ENCODE measurements at places on chromosomes 7 and 10.

- DNase-seq, result no peak
Measured at GRCh38 chr10:14625192-14625631, 149.5 kb downstream of the FAM107B start.

DNA sequence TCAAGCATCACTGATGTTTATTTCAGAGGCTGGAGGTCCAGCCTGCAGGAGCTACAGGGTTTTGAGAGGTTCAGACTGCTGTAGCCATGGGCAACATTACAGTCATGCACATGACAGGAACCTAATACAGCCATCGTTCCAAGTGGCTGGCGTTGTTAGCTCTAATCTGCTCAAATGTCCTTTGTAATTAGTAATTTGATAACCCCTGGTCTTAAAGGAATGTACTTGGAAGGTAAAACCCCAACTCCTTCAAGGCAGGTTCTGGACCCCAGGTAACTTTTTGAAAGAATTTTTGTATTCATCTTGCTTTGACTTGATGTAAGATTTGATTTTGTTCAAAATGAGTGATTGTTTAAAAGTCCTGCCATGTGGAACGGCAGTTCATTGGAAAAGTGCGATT lies 34.7 kb upstream of the FOXI2 start:
- DNase-seq, result no peak

DNA sequence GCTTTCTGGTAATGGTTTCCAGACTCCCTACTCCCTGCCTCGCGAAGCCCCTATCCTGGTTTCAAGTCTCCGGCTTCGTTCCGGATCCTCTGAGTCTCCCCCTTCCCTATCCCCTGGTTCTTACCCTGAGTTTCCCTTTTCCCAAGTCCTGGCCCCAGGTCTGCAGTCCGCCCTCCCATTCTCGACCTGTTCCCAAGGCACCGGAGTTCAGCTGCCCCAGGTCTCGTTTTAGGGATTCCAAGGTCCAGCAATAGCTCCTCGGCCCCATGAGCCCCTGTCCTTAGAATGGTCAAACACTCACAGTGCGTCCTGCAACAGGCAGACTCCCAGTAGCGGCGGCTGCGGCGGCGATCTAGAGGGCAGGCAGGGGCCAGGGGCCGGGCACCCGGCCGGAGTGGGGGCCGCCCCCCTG lies 274 bp downstream of the PITX3 start:
- no peak for DNase-seq

GRCh38 chr10:127949831-127950230 lies 42.9 kb downstream of the PTPRE start:
- DNase-seq, result no peak

- DNase-seq, result no peak
Measured at GRCh38 chr7:81515009-81515408, 254.8 kb downstream of the HGF start.

GRCh38 chr10:49254556-49255318 lies 44.2 kb upstream of the C10orf71 start:
- DNase-seq, result peak; percentile 29

- DNase-seq, result no peak
Measured at GRCh38 chr7:107972941-107973376, 30.0 kb downstream of the LAMB1 start.

- no peak for DNase-seq
Measured at GRCh38 chr10:35223016-35223415, 96.4 kb downstream of the CREM start.

DNA sequence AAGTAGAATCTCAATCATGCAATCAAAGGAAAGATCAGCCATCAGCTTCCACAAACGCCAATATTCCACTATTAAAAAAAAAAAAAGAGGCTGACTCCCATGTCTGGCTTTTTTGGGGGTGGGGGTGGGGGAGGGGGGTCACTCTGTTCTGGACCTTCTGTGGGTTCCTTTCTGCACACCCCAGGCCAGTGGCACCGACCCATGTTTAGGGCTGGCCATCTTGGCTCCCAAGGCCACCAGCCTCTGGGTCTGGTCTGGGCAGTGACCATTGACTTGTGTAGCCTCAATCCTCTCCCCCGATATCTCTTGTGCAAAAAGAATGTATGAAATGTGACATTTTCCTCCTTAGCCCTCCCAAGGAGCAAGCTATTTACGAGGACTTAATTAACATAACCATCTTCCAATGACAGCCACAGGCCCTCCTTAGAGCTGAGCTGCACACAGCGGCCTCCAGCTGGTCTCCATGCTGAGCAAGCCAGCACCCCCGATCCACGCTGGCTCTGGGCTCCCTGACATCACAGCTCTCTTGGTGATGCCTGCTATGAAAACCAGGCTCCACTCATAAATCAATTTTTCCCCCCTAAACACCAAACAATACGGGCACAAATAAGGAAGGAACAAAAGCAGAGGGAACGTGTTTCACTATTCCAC lies 100.1 kb downstream of the ZRANB1 start:
- DNase-seq, result no peak

DNA sequence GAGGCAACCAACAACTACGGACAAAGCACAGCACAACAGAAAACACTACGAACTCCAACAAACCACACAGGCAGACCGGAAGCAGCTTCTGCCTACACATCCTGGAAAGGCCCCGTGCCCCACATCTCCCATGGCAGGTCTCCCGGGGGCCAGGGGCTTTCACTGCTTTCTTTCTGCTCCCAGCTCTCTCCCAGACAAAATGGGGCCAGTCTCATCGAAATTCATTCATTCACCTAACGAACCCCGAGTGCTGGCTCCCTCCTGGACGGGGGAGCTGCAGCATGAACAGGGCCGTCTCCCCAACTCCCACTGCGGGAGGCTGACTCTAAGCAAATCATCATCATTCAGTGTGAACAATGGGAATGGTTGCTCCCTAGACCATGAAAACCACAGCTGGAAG lies 47.6 kb upstream of the NANOS1 start:
- no peak for DNase-seq

DNA sequence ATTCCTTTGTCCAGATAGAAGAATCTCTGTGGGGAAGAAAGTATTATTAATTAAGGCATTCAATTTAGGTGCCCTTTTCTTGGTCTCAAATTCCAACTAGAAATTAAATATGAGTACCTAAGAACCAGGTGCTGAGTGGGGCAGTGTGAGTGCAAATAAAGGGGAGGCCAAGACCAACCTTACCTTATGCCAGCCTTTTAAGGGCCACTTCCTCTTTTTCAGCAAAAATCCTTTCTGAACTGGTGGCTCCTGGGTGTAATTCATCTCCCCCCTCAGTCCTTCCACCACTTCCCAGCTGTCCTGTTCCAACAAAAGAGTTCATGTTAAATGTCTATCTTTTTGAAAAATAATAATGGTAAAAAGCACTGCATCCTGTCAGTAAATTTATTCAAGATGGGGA lies 108.2 kb downstream of the OSBPL3 start:
- DNase-seq, result no peak

DNA sequence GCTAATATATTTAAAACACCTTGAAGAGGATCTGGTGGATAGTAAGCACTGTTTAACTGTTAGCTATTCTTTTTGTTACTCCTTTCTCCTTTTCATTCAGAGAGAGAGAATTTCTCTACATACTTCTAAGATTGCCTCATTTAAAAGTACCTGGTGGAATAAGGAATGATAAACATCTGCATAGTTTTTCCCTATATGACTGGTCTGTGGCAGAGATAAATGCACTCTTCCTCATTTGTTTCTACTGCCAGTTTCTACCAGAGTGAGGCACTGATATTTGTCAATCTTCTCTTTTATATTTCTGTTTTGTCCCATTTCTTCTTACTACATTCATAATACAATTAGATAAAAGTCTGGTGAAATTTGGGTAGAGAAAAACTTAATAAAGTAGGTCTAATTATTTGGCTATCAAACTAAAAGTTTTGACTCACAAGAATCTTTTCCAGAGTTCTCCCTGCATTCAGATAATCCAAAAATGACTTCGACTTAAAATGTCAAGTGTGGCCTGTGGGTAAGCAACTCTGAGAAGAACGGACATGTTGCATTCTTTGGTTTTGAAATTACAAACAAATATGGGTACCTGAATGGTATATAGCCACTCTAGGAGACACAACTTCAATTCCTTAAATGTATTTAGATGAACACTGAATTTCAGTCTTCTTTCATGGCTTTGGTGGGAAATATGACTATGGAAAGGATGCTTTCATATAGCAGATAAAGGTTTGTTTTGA lies 38.8 kb downstream of the RNLS start:
- DNase-seq, result no peak

GRCh38 chr7:17307000-17307399 lies 8.5 kb downstream of the AHR start:
- DNase-seq, result no peak

GRCh38 chr10:992871-993270 lies 4.6 kb downstream of the GTPBP4 start:
- DNase-seq, result no peak

GRCh38 chr7:131329176-131329570 lies 1.5 kb downstream of the MKLN1 start:
- DNase-seq, result no peak

DNA sequence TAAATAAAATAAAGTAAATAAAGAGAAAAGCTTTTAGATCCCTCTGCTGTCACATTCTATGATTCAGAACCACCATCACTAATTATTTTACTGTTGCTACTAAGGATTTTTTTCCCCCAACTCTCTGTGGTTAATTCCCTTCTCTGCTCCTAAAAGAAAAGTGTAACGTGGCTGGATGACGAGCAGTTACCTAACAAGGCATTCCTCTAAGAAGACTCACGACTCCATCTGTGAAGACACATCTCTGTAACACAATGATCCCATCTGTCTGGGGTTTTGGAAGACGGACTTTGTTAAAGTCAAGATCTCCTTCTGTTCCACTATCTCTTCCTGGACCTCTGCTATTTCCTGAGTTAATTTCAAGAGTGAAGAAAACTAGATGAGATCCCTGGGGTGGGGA lies 179.9 kb downstream of the SFMBT2 start:
- DNase-seq, result no peak

DNA sequence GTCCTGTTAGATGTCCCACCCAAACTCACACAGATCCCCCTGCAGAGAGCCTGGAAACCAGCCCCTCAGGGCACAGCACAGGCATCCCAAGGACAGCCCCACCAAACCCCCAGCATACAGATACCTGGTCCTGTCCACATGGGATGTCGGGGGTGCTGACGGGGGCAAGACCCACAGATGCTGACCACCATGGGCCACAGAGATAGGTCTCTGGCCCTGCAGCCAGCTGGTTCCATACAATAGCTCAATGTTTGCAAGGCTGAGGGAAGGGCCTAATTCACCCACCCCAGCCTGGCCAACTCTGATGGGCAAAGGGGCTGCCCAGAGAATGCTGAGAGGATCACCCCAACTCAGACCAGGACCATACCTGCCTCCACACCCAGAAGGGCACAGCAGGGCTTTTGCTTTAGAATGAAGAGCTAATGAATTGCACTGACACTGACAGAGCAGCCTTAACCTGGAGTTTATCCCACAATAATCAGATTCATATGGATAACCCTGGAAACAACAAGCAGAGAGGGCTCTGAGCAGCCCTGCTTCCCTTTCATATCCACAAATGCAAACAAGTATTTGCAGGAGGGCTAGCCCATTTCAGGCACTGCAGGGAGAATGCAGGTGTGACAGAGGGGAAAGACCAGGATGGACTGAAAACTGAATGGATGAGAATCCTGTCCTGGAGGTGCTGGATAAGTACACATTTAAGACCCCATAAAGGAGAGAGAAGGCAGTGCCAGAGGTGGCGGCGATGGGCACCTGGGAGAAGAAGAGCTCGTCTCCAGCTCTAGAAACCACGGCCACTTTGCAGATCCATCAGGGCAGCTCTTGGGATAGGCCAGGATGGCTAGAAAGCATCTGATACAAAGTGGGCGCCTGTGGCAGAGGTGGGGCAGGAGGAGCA lies 126.7 kb downstream of the TNS3 start:
- DNase-seq, result no peak

DNA sequence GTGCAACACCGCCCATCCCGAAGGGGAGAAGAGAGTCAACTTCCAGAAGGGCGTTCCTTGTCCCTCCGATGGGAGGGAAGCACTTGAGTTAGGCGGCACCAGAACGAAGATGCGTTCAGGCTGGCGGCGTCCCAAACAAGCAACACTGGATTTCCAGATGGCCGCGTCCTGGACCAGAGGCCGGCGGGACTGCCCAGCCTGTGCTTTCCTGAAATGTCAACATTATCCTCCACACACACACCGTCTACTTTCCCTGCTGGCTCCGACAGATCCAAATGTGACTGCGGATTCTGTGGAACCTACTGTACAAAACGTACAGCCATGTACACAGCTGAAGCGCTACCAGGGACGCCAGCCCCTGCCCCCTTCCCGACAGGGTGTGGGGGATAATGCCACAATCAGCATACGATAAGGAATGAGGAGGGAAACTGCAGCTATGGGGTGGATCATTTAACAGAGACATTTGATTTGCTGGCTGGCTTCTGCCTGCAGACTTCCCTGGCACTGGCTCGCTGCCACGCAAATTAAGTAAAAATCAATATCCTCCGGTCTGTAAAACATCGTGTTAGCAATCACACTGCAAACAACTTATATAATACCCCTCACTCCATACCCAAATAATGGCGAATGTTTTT lies 82.1 kb downstream of the ZRANB1 start:
- DNase-seq, result no peak

DNA sequence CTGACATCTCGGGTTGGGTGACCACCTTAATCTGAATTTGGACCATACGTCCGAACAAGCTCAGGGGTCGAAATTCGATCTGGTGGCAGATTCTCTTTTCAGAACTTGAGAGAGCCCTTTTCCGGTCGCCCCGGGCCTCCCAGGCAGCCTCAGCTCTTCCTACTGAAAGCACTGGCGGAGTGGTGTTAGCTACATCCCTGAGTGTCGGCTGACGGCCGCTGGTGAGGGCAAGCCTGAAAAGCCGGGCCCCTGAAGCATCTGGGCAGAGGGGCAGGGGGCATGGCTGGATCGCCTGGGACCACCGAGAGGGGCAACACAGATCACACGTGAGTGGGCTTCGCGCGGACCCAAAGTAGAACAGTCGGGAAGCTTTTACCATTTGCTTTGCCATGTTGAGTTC lies 116.1 kb downstream of the SMURF1 start:
- DNase-seq, result no peak

DNA sequence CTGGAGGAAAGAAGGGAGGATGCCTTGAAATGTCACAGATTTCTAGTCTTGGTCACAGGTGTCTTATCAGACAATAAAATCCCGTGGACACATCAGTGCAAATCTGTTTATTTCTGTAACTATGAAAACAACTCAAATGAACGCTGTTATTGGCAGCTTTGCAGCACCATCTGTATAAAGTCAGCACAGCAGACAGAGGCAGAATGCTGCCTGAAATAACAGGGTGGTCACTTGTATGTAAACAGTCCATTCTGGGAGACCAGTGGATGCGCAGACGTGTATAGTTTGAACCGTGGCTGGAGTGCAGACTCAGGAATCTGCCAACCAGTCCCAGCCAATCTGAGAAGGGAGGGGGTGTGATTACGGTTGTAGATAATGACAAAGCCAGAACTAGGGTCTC lies 54.8 kb downstream of the SEC23IP start:
- no peak for DNase-seq

GRCh38 chr10:12068449-12069269 lies at the start of gene DHTKD1:
Gene DHTKD1, plus strand, starts transcription at chr10:12068954. Its CDS starts 80 bp downstream, at chr10:12069034.
- DNase-seq, result peak; percentile 97

DNA sequence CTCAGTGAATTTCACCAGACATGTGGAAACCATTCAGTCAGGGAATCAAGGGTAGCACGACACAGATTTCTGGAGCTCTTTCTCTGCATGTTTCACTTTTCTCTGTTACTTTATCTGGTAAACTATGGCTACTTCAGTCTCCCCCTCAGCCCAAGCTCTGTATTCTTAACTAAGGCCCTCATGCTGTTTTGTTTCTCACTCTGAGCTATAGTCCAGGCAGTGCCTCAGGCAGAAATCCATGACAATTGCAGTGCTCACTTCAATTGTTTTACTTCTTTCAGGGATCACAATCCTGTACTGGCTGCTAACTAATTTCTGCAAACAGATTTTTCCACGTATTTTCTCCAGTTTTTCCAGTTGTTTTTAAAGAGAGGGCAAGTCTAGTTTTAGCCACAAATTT lies 1599.9 kb upstream of the LRRTM3 start:
- no peak for DNase-seq

All from CD4-positive, alpha-beta T cell treated with Interleukin-6 at 100 ng/mL for 8 hours (primary cell).